ENCODE measurements at places on chromosomes 2 and 18.

GRCh38 chr2:114526841-114527240 is 84.4 kb downstream of the DPP10 start:
- DNase-seq = no peak

DNA sequence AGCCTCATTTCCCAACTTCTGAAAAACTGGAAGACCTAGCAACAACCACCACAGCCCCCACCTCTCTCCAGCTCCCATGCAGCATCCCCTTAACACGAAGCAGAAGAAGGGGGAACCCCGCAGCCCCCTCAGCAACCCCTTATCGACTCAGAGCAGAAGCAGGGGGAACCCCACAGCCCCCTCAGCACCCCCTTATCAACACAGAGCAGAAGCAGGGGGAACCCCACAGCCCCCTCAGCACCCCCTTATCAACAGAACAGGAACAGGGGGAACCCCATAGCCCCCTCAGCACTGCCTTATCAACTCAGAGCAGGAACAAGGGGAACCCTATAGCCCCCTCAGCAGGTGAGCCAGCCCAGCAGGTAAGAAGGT is 6.7 kb downstream of the SLC66A2 start:
- DNase-seq = no peak

- no peak for DNase-seq
Observed at GRCh38 chr18:63177919-63178821, 141.4 kb downstream of the BCL2 start.

DNA sequence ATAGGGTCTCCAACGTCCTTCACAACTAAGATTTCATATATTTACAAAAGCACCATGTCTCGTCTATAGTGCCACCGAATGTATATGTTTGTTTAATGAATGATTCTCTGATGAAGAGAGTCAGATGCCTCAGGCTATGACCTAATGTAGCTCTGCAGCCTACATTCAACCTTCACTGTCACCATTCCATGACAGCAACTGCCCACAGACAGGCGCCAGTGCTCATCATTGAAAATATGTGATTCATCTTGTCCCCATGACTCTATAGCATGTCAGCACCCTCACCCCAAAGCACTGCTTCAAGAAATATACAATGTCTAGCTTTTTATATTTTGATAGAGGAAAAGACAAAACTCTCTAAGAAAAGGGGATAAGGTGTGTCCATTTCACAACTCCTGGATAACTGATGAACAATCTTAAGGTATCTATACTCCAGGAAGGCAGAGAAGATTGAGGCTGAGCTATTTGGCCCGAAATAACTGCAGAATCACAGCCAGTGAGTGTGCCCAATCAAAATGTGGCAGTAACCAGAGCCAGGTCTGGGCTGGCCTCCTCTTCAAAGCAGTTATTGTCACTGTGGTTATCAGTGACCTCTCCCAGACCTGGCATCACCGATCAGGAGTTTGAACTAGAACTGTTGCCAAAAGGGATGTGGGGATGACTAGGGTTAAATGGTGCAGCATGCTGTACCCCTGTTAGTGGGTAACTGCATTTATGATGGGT is 246.6 kb downstream of the SETBP1 start:
- DNase-seq = no peak

GRCh38 chr2:74146929-74147726 is 584 bp downstream of the BOLA3 start:
- DNase-seq = no peak

DNA sequence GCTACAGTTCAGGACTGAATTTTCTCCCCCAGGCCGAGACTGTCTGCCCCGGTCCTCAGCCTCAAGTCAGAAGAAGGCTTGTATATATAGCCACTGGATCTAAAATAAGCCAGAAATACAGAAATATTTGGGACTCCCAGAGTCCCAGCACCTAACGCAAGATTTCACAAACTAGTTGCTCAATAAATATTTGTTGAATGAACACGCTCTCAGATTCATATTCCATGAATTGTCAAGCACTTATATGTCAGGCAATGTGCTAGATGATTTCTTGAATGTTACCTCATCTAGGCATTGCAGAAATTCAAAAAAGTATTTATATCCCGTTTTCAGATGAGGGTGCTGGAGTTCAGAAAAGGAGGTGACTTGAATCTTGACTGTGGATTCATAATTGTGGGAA is 163.7 kb upstream of the KLHL29 start:
- no peak for DNase-seq

DNA sequence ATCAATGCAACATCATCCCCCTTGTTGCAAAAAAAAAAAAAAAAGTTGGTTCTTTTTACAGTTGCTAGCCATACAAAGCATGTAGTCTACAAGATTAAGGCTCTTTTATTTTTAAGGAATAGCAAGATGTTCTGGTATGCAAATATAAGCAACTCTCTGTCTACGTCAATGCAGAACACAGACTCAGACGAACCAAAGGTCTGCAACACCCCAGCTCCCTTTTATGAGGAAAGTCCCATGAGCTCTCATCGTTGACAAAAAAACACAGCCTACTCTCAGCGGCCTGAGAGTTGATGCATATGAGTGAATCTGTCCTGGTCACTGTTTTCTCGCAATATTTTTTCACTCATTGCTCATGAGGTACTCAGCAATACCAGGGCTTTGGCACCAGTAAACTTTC is 112.9 kb downstream of the STK39 start:
- DNase-seq = no peak

DNA sequence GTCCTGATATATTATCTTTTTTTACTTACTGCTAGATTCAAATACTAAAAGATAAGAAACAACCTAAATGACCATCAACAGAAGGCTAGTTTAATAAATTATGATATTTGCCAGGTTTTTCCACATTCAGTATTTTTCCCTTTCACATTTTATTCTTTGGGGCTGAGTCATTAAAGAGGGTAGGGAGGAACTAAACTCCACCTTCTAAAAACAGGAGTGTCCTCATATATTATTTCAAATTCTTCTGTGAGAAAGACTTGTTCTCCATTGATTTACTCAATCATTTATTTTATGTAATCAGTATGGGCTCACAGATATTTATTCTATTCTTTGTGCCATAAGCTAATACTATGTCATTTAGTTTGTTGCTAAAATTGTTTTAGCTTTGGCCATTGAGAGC is 9.0 kb downstream of the HDHD2 start:
- DNase-seq = no peak

DNA sequence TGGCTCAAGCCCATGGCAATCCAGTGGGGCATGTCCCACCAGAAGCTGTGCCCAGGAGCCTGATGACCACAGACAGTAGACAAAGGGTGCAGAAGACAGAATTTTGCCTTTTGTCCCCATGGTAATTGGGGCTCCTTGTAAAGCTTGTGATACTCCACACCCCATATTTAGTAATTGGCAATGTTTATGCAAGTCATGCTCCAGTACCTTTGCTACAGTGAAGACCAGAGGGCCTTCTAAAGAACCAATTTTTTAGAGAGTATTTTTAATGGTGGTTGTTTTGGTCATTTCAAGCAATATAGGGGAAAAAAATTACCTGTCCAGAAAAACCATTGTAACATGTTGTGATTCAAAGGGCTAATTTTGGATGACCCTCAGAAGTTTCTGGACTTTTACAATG is 194.8 kb downstream of the ANAPC1 start:
- DNase-seq = no peak

- no peak for DNase-seq
Observed at GRCh38 chr2:143548032-143548431, 418.8 kb downstream of the ARHGAP15 start.

DNA sequence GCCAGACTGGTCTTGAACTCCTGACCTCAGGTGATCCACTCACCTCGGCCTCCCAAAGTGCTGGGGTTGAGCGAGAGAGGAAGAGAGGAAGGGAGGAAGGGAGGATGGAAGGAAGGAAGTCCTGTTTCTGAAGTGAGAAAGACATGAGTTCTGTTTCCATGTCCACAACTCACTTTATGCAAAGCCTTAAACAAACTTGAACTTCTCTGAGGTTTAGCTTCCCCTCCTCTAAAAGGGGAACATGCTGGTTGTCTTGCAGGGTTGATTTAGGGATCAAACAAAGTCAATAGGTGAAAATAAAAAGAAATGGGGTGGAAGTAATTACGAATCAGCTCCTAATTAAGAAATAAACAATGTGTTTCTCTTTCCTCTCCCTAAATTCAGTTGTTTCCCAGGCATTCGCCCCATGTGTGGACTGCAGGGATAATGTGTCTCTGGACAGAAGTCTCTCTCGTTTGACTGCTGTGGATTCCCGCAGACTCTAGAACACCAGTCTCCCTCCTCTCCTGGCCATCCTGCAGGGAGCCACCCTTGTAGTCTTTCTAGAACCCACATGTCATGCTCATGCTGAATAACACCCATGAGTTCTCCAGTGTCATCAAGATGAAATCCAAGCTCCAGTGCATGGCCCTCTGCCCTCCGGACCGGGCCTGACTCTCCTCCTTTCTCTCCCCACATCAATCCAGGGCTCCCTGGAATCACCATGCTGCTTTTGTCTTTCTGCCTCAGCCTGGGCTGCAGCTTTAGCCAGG is 229.3 kb upstream of the TRIB2 start:
- DNase-seq = no peak

DNA sequence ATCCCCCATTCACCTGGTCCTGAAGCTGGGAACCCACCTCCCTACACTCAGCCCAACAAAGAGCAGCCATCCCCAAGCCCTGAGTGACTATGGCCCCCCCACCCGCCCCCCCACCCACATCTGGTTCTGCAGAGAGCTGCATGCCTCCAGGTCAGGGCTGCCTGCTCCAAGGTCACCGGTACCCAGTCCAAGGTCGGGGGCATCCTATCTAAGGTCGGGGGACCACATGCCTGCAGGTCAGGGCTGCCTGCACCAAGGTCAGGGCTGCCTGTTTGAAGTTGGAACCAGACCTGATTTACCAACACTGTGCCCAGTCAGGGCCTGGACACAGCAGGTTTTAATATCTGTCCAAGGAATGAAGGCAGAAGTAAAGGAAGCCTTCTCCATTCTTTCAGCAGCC is 66.1 kb upstream of the GPC1 start:
- DNase-seq = no peak

DNA sequence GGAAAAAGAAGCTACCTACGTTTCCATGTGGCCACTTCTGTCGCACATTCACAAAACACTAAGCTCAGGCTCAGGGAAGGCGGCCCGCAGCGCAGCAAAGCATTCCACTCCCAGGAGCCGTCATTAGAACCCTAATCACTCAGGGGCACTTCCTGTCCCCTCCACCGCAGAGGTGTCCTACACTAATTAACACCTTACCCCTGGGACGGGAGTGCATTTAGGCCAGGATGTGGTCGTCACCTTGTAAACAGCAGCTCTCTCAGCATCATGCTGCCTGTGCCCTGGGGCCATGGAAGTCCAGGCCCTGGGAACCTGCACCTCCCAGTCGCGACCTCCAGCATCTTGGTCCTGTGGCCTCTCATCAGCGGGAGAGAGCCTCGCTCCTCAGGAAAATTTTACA is 359.8 kb upstream of the SALL3 start:
- DNase-seq = no peak

GRCh38 chr18:3594760-3595368 is 144.9 kb downstream of the TGIF1 start:
- DNase-seq = no peak

GRCh38 chr2:6352247-6352646 is 513.5 kb downstream of the CMPK2 start:
- no peak for DNase-seq

- no peak for DNase-seq
Observed at GRCh38 chr2:111140815-111141214, 20.1 kb downstream of the BCL2L11 start.

GRCh38 chr2:44168681-44169154 is at the start of gene PPM1B:
Gene PPM1B, plus strand, starts transcription at chr2:44168875. Its CDS starts 32,325 bp downstream, at chr2:44201200.
- peak; percentile 100 for DNase-seq

DNA sequence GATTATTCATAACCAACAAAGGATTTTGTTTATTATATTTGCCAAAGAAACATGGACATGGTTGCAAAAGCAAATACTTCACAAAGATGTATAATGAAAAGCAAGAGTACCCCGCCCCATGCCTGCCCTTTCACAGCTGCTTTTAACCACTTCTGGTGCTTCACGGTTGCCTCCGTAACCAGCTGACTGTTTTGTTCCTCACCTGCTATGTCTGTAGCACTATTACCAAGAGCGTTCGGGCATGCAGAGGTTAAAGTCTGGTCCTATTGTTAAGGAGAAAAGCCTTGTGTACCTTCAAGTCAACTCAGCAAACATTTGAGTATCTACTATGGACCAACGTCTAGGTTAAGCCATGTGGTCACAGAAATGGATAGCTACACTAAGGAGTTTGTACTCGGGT is 115.2 kb upstream of the FOSL2 start:
- DNase-seq = no peak

DNA sequence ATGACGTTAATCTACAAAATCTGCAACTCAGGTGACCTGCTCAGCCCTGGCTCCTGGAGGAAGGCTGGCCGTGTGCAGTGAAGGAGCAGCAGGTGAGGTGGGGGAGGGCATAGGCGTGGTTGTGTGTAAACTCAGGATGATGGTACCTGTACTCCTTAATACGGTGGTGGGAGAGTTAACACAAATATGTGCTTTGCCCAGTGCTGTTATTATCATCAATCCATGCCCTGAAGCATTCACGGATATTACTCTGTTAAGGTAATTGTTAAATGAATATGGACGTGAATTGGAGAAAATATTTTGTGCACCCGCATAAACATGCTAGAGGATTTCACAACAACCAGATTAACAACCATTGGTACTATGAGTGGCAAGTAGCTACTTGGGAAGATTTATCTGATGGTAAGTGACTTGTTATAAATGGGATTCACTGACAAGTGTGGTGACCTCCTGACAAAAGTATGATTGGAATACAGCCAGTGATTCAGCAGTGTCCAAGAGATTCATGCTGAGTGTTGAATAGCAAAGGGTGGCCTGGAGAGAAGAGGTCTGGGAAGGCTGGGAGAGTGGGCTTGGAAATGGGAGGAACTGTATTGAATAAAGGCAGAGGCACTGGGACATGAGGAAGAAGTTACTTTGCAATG is 194.1 kb downstream of the TPGS2 start:
- no peak for DNase-seq

GRCh38 chr2:100352521-100352920 is 30.2 kb upstream of the LONRF2 start:
- DNase-seq = no peak

GRCh38 chr2:221527776-221528309 is 44.3 kb downstream of the EPHA4 start:
- no peak for DNase-seq

DNA sequence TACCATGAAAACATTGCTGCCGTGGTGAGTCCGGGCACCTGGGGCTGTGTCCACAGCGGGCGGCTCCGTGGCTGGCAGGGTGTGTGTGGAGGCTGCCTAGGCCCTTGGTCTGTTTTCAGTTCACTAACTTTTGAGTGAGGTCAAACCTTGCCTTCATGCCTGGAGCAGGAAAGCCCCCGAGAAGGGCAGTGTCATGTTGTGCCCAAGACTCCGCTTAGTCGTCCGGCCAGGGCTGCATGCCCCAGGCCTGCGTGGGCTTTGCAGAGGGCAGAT is 24.1 kb downstream of the MAL start:
- DNase-seq = no peak

GRCh38 chr18:40079786-40080185 is 1875.2 kb upstream of the PIK3C3 start:
- DNase-seq = no peak

- DNase-seq = no peak
Observed at GRCh38 chr18:8701546-8702118, 3.7 kb upstream of the MTCL1 start.

Measured in stimulated activated CD8-positive, alpha-beta memory T cell treated with anti-CD3 and anti-CD28 coated beads, Interleukin-15, amount 100 ng/mL, for 1 hour (primary cell).